ENCODE measurements at places on chromosomes 6 and 20.

DNA sequence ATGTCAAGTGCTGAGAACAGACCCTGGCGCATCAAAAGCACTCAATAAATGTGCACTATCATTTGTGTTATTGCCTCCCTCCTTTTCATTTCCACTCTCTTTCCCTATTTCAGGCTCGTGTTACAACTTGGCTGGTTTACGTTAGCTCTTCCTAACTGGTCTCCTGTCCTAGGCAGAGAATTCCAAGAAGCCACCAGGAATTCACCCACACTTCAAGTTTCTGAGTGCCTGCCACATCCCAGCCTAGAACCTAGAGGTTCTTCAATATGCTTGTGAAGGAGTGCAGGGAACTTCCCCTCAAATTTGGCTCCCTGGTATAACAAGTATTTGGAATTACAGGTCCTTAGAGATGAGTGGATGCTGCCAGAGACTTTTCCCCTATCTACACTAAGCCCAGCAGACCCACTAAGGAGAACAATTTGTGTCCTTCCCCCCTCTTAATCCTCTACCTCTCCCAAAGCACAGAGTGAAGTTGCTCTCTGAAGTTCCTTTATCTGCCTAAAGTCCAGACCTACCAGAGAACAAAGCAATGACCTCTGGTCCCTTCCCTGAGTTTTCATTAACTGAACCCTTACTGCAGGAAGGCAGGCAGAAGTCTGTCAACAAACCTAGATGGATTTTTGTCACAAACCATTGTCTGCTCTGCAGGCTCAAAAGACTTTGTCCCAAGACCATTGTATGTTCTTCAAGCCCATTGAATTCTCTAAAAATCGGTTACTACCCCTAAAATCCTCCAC lies 201.6 kb upstream of the JARID2 start:
- no peak for DNase-seq

GRCh38 chr6:54073487-54073886 lies 37.8 kb upstream of the MLIP start:
- DNase-seq: no peak

DNA sequence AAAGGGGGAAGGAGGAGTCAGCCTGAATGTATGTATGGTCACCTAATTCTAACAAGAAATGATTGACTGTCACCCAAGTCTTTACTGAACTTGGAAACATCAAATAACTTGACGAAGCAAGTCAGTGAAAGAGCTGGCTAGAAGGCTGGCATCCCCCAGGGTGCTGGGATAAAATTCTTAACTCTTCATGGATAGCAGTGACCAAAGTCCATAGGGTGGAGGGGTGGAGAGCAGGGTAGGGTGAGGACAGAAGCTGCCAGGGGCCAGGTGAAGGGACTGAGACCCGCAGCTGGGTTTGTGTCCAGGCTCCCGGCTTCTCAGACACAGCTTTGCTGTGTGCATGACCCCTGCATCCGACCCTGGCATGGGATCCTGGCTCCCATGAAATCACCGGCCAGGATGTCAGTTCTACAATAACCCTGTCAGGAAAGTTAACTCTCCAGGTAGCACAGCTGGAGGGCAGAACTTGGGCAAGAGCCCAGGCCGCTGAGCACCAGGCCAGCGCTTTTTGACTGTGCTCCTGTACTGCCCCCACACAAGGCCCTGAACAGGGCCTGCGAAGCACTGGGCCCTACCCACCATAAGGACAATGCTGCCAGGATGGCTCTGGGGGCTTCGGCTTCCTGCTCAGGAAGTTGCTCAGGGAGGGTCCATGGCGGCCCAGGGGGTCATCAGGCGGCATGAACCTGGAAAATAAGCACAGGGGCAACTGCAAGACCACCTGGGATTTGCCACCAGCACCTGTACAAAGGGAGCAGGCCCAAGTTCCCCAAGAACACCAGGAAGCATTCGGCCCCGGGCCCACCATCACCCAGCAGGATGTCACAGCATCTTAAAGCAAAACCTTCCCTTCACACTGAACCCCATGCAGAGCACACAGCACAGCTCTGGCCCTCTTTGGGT lies 32.5 kb downstream of the ZC3H12D start:
- DNase-seq: no peak

GRCh38 chr6:163398115-163398514 lies 16.4 kb upstream of the QKI start:
- DNase-seq: no peak

DNA sequence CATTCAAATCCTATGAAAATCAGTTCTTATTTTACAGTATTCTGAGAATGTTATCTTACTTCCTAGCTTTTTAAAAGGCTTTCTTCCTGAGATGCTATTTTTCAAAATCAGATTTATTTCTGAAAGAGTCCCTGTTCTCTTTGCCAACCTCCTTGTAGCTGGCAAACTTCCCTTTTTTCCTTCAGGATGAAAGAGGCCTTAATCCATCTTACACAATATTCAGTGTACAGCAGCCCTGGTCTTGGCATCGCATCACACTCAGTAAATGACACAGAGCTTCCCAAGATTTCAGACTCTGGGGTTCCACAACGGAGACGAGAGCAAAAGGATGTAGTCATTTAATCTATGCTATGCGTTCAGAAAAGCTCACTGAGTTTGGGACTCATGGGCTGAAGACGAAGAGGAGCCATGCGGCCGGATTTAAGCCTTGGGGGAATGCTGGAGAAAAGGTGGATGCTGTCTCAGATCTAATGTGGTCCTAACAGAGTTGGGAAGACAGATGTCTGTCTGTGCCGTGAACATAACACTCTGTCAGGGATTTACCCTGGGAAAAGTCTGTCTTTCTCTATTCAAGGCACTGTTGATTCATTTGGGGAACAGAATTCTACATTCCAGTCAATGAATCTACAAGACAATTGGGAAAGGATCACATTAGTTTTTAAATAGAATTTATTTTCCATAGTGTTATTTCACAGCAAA lies 616.4 kb upstream of the AGPAT4 start:
- DNase-seq: no peak

DNA sequence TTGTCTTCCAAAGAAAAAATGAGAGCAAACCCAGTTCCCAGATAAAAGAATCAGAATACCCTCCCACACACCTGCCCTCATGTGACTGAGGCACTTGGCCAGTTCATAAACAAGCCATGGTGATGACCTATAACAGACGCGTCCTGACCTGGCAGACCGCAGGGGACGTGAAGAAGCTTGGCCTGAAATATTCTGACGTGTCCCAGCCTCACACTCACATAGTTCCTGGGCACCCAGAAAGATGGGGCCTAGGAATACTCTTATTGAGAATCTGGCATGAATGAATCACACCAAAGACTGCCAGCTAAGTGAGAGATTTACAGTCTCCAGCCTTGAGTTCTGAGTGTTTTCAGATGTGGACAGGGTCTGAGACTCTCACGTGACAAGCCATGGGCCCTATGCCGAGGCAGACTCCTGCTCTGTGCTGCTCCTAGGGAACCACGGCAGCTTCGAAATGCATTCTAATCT lies 17.2 kb upstream of the MAP3K4 start:
- DNase-seq: peak; percentile 96

DNA sequence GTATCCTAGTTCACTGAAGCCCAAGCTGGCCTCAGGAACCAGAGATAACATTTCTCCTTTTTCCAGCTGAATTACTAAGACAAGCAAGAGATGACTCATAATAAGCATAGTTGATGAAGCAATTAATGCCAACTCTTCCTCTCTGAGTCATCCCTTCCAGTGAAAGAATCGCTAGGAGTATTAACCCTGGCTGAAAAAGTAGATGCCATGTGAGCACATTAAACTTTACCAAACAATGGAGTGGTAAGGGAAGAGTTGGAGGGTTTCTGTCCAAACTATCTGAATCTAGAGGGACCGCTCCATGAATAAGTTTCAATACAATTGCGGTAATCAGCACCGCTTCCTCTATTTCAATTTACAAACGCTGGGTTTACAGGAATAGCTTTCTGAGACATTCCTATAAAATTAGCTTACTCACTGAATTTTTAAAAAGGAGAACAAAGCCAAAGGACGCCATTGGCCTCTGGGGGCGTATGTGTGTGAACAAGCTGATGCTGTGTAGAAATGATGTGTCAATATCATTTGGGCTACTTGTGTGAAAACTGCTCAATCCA lies 48.3 kb downstream of the ATXN1 start:
- DNase-seq: peak; percentile 75

GRCh38 chr6:33123732-33124524 lies 48.1 kb downstream of the HLA-DPB1 start:
- DNase-seq: no peak

DNA sequence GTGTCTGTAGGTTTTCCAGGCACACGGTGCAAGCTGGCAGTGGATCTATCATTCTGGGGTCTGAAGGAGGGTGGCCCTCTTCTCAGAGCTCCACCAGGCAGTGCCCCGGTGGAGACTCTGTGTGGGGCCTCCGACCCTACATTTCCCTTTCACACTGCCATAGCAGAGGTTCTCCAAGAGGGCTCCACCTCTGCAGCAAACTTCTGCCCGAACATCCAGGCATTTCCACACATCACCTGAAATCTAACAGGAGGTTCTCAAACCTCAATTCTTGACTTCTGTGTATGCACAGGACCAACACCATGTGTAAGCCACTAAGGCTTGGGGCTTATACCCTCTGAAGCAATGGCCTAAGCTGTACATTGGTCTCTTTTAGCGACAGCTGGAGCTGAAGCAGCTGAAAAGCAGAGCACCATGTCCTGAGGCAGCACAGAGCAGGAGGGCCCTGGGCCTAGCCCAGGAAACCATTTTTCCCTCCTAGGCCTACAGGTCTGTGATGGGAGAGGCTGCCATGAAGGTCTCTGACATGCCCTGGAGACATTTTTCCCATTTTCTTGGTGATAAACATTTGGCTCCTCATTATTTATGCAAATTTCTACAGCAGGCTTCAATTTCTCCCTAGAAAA lies 253.3 kb downstream of the ERMARD start:
- no peak for DNase-seq

DNA sequence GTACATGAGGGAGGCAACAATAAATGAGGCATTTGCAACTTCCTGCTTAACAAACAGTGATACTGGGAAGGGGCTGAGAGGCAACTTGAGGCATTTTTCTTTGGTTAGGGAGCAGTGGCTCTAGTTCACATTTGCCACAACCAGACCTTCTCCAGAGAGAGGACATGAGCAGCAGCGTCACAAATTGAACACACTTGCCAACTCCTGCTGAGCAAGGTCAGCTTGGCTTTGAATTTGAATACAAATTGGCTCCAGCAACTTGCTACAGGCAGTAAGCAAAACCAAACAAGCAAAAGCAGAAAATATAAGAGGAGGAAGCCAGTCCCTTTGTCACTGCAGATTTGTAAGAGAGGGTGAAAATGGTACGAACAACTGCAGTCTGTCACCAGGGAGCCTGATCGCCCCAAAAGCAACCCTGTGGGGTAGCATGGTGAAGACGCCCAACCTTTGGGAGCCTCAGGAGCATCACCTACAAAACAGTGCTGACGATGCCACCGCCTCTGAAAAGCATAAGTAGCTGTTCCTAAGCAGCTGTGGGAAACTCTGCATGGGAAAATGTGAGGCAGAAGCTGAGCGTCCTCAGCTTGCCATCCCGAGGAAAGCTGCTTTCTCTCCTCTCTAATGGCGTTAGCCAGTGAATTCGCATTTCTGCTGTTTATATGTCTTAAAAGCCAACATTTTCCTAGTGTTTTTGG lies 378.7 kb downstream of the RNGTT start:
- DNase-seq: no peak

- DNase-seq: peak; percentile 14
Observed at GRCh38 chr20:10802236-10802635, 128.4 kb upstream of the JAG1 start.

- DNase-seq: no peak
Observed at GRCh38 chr6:145823328-145823944, 8.8 kb upstream of the FBXO30 start.

DNA sequence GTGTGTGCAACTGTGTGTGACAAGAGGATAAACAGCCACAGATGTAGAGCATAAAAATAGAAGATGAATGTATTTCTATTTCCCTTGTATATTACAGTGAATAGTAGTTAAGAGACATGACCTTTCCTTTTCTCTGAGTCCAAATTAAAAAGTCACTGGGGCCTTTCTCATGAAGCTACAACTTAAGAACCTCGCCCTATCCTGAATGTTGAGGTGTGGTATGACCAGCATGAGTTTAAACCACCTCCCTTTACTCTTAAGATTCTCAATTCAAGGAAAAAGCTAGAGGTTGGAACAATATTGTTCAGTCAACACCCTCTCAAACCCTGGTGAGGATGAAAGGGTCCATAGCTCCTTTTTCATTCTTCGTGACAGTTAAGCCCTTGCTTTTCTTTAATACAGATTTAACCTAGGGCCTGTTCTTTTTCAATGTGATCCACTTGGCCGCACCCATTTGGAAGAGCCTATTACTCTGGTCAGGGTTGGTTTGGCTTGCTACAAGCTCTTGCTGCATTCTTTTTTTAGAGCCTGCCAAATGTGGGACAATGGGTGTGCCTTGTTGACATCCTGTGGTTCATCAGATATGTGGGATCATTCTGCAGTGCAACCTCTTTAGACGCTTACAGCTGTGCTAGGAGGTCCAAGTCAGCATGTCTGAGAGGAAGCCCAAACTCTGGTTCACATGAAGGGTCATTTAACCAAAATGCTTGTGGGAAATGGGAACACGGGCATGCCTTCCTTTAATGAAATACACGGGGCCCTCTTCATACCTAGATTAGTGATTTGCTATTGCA lies 290.0 kb downstream of the HAO1 start:
- no peak for DNase-seq

DNA sequence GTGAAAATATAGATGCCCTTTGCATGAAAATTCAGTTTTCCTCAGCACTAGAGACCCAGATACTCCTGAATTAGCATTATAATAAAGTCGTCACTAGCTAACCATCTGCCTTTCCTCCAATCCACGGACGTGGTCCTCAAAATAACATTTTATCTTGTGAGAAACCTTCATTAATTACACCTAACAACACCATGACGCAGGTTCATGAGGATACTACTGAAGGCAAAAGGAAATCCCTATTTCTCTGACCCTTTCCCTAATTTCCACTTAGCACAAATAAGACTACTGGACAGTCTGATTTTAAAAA lies 1.3 kb upstream of the PNISR start:
- no peak for DNase-seq
